ENCODE measurements at places on chromosomes 4 and X.

- DNase-seq = no peak
Measured at GRCh38 chrX:80984118-80984517, 174.4 kb upstream of the BRWD3 start.

DNA sequence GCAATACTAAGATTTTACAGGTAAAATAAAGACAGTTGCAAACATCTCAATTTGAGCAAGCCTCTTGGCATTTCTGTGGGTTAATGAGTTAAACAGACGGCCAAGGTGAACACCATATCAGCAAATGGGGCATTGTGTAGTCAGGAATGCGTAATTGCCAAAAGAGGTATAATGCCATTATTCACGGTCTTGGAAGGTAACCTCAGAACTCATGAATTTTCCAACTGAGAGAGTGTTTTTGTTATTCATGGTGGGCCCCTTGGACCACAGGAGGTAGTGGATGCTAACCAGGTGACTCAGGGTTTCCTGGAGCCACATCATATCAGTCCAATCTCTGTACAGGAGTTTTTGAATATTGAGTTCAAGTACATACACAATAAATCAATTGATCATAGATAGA, 368.0 kb upstream of the TECRL start:
- no peak for DNase-seq

DNA sequence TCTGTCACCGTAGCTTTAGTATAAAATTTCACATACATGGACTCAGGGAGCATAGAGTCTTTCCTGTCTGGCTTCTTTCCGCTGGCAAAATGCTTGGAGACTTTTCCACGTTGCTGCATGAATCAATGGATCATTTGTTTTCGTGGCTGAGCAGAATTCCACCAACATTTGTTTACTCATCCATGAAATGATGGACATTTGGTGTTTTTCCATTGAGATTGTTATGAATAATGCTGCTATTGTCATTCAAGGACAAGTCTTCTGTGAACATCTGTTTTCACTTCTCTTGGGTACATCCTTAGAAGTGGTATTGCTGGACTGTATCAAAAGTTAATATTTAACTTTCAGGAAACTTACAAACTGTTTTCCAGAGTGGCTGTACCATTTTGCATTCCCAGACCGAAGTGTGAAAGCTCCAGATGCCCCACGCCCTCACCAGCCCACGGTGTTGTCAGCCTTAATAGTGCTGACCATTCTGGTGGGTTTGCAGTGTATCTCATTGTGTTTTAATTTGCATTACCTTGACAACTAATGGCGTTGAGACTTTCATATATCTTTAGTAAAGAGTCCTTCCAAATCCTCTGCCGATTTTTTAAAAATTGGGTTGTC, 5.8 kb upstream of the TMEM271 start:
- no peak for DNase-seq

DNA sequence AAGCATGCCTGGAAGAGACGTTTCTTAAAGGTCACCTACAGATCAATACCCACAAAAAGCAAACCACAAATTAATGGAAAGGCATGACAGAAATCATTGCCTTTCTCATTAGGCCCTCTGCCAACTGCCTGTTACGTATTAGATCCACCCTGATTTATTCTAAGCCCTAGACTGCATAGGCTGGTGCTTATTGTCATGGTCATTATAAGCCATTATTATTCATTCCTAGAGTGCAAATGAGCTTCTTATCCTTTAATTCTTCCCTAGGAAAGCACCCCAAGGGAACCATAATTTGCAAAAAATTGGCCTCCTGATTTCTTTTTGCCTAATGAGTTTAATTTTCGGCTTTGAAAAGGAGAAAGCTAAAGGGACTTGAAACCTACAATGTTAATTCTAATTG, 184.2 kb upstream of the GPRIN3 start:
- DNase-seq = no peak

DNA sequence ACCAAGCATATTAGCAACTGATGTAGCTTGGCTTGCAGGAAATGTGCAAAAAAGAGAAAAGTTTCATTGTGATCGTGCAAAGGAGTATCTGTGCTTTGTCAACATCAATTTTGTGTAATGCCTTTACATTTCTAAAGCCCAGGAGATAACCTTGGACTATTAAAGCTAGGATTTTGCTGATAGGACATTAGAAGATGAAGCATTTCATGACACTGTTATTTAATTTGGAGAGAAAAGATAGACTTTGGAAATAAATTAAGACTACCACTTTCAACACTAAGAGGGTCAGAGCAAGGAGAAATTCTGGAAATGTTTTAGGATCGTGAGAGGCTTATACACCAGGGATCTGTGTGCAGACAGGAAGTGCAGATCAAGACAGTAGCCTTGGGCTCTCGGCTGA, 120.6 kb upstream of the MID1 start:
- peak; percentile 37 for DNase-seq

- DNase-seq = no peak
Measured at GRCh38 chrX:39397561-39398199, 596.4 kb downstream of the MID1IP1 start.
